GM04503 (cell line): ENCODE measurements at places on chromosomes 1 and 21.

- DNase-seq: no peak
Observed at GRCh38 chr1:159177272-159177907, 6.0 kb downstream of the CADM3 start.

DNA sequence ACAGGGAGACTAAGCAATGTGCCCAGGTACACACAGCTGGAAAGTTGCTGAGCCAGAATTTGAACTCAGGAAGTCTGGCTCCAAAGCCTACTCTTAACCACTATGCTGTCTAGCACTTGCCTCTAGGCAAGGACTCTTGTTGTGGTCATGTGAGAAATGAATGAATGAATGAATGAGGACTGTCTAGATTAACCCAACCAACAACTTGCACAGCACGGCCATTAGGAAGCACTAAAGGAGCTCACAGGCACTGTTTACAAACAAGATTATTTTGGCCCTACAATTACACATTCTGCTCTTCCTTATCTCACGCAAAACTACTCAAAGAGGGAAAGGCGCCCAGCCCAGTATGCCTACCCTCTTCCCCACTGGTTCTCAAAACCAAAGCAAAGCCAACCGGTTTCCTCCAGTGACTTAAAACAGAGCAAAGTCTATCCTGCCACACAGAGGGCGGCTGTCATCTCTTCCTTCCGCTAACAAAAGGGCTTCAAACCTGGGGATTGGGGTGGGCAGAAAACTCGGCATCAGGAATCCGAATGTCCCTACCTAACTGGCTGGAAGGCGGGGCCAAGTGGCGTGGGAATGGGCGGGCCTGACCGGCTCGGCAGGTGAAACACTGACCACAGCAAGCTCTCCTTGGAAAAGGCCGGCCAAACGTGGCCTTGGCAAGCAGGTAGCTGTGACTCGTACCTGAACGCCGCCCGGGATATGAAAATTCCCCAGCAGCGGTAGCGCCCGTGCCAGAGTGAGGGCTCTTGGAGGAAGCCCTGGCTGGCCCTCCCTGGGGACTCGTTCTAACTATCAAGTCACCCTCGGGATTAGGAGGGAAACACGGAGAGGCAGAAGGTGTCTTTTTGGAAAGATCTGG is 948 bp downstream of the STK40 start:
- DNase-seq: no peak

- DNase-seq: no peak
Observed at GRCh38 chr21:39660191-39660980, 47.6 kb downstream of the B3GALT5 start.

GRCh38 chr1:175628548-175629317 is 114.7 kb downstream of the TNR start:
- no peak for DNase-seq

DNA sequence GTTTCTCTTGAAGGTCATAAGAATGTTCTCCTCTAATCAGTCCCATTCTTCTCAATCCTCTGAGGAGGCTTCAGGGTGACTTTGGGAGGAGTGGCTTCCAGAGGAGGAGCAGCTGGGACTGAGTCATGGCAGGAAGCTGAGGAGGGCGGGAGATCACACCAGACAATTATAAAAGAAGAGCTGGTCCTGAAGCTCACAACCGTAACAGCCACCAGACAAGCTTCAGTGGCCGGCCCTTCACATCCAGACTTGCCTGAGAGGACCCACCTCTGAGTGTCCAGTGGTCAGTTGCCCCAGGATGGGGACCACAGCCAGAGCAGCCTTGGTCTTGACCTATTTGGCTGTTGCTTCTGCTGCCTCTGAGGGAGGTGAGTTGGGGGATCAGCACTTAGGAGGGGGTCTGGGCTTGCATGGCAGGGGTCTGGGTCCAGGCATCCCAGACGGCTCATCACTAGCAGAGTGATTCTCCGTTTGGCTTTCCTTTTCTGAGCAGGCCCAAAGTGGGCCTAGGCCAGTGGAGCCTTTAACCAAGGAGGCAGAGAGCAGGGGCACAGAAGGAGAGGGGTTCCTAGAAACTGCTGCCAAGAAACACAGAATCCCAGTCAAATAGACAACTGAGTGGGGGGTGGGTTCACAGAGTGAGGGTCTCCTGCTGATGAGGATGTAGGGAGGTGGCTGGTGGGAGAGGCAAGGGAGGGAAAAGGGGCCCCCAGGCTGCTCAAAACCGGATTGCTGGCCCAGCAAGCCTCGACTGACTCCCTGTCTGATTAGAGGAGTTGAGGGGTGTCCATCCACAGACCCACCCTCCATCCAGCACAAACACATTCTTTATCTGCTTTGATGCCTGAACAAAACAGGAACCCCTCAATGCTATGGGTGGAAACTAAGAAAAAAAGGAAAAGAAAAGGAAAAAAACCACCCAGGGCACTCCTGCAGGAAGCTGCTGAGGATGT is at the start of gene ECM1:
ECM1 (plus strand) TSS at position 198 of the 953 bp plus-strand sequence; CDS start at position 299, 101 bp downstream.
- no peak for DNase-seq

DNA sequence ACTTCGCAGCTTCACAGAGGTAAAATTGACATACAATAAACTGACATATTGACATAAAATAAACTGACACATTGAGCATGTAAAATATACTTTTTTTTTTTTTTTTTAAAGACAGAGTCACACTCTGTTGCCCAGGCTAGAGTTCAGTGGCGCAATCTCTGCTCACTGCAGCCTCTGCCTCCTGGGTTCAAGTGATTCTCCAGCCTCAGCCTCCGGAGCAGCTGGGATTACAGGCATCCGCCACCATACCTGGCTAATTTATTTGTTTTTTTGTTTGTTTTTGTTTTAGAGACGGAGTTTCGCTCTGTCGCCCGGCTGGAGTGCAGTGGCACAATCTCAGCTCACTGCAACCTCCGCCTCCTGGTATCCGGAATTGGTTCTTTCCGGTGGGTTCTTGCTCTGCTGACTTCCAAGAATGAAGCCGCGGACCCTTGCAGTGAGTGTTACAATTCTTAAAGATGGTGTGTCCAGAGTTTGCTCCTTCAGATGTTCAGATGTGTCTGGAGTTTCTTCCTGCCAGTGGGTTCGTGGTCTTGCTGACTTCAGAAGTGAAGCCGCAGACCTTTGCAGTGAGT is 48.4 kb upstream of the CLIC4 start:
- no peak for DNase-seq

- DNase-seq: no peak
Observed at GRCh38 chr1:75671708-75672107, 52.8 kb upstream of the ACADM start.

- DNase-seq: no peak
Observed at GRCh38 chr1:186738926-186739325, 58.7 kb upstream of the PTGS2 start.

GRCh38 chr1:75838079-75838478 is 41.4 kb downstream of the MSH4 start:
- no peak for DNase-seq

- no peak for DNase-seq
Observed at GRCh38 chr1:113905435-113905861, 322 bp downstream of the DCLRE1B start.

- DNase-seq: no peak
Observed at GRCh38 chr21:36532769-36533467, 53.0 kb upstream of the CLDN14 start.

GRCh38 chr1:196271212-196271947 is 336.9 kb downstream of the KCNT2 start:
- no peak for DNase-seq

DNA sequence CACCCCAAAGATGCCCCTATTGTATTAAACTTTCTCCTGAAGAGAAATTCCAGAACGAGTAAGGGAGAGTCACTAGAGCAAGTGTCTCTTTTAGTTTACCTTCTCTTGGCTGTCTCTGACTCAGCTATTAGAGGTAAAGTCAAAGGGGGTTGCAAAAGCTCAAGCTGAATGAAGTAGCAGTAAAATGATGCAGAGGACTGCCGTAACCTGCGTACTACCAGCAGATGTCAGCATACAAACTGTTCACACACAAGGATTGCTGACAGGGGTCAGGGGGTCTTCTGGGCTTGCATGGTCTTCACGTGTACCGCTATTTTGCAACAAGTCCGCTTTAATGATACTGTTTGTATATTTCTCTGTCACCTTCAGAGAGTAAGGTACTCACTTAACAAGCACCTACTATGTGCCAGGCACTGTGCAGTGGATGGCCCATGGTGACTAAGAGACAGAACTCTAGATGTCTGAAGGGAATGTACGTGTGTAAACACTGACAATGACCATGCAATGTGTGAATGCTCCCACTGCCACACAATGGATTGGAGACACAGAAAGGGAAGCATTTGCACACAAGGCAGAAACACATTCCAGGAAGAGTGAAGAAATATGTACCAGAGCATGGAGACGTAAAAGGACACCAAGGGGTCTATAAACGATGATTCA is 34.9 kb downstream of the CHML start:
- no peak for DNase-seq

DNA sequence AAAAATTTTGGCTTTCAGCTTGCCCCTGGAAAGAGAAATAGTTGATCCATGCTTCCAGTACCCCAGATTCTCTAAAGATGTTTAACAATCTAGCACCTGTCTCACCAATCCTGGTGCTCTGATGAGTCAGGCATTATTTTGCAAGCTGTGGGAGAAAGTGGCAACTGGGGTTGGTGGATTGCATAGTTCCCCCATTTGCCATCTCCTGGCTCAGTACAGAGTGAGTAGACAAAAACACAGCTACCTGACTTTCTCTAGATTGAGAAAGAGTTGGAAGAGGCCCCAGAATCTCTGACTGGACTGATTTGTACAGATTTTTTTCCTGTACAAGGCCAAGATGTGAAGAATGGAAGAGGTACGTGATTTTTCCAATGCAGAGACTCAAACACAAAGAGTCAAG is 75.1 kb upstream of the NEGR1 start:
- DNase-seq: peak; percentile 26

DNA sequence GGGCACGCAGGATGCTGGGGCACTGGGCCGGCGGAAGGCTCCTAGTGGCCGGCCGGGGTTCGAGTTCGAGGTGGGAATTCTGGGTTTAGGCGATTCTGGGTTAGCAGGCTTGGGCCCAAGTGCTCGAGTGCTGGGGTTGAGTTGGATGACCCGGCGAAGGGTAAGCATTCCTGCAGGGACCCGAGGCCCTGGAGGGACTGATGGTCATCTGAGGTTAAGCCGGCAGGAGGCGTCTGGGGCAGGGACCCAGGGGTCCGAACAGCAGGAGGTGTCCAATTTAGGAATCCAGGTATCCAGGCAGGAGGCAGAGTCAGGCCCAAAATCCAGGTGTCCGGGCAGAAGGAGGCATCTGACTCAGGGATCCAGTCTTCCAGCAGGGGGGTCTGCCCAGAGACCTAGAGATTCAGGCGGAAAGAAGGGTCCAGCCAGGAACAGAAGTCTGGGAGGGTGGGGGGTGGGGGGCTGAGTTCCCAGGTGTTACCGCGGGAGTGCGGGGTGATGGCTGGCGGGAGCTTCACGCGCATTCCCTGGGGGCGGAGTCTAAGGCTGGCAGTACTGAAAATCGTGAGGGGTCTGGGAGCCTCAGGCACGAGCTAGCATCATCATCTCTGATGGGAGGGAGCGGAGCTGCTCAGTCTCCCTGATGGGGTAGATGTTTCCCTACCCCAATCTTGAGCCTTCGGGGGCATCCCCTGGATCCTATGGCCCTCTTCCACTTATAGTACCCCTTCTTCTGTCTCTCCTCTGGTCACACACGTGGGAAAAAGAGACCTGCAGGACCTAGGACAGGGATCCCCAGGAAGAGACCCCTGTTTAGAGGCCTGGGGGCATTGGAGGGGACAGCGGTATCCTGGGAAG is 585 bp downstream of the GPR3 start:
- DNase-seq: no peak

- DNase-seq: no peak
Observed at GRCh38 chr1:27360159-27361043, 6.4 kb downstream of the MAP3K6 start.

DNA sequence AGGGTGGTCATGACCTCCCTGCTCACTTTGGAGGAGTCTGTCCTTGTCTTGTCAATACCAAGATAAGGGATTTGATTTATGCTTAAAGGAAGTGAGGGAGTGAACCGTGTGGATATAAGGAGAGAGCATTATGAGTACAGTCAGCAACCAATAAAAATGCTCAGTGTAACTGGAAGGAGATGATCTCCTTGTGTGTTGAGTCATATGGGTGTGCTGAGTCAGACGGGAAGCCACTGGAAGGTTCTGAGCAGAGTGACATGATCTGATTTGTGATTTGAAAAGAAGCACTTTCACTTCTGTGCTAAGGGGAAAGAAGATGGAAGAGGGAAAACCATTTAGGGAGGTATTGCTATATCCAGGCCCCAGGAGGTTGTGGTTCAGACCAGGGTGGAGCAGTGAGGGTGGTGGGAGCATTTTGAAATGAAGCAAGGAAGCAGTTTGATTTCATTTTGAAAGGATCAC is 2.5 kb upstream of the BCL10 start:
- DNase-seq: peak; percentile 81

DNA sequence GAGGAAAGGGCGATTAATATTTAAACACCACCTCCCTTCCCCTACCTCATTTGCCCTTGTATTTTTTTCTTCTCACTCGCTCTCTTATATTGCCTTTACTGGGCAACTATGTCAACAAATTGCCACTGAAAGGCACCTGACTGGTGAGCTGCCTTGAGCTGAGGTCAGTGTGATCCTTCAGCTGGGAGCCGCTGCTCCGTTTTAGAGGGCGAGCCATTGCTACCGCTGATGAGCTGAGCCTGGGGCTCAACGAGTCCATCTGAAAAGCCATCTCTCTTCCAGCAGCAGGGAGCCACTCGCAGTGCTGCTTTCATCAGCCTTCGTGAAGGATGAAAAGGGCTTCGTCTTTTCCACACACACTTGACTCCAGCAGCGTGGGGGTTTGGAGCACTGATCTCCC is 108.0 kb upstream of the KIF26B start:
- DNase-seq: no peak

- no peak for DNase-seq
Observed at GRCh38 chr1:36279110-36279788, 26.9 kb upstream of the SH3D21 start.

DNA sequence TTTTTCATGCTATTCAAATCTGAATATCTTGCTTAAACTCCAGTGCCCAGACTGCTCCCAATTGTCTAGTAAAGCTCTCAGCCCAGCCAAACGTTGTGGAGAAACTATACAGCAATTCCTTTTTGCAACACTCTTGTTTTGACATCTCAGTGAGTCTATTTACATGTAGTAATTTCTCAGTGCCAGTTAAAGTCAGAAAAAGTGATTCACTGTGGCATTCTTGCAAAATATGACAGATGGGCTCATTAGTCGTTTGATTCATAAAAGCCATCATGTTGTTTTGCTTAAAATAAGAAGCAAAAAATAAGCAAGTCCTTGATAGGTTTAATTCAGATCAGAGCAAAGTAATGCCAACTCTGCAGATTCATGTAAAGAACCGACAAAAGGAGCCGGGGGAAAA is 20.7 kb upstream of the TMPRSS15 start:
- no peak for DNase-seq

- DNase-seq: no peak
Observed at GRCh38 chr1:203227371-203228083, 1.9 kb downstream of the CHIT1 start.

DNA sequence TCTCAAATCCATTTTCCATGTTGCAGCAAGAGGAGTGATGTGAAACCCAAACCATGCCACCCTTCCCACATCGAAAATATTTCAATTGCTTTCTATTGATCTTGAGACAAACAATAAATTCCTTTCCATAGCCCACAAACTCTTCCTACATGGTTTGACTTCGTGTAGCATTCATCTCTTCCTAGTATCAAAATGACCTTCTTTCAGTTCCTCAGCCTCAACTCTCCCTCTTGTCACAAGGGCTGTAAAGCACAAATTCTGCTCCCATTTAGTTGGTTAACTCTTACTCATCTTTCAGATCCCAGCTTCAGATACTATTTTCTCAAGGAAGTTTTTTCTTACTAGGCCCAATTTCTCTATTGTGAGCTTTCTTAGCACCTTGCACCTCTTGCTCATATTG is 99.0 kb downstream of the ZNF281 start:
- DNase-seq: no peak
